ENCODE measurements at places on chromosomes 11 and 22.

DNA sequence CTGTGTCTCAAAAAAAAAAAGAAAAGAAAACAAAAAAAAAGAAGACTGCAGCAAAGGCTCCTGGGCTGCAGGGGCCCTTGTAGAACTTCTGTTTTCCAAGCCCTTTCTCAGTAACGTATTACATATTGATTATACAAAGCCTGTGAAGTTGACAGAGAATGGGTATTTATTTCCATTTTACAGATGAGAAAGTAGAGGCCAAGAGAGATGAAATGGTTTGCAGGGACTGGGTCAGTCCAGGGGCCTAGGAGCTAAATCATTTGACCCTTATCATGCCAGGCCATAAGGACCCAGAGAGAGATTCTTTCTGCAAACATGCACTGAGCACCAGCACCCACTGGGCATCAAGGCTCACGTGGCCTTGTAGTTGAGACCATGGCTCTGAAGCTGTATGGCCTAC lies 4.5 kb downstream of the PPP2R5B start:
- DNase-seq = no peak

- no peak for DNase-seq
Observed at GRCh38 chr22:19067696-19068348, 54.4 kb downstream of the DGCR2 start.

DNA sequence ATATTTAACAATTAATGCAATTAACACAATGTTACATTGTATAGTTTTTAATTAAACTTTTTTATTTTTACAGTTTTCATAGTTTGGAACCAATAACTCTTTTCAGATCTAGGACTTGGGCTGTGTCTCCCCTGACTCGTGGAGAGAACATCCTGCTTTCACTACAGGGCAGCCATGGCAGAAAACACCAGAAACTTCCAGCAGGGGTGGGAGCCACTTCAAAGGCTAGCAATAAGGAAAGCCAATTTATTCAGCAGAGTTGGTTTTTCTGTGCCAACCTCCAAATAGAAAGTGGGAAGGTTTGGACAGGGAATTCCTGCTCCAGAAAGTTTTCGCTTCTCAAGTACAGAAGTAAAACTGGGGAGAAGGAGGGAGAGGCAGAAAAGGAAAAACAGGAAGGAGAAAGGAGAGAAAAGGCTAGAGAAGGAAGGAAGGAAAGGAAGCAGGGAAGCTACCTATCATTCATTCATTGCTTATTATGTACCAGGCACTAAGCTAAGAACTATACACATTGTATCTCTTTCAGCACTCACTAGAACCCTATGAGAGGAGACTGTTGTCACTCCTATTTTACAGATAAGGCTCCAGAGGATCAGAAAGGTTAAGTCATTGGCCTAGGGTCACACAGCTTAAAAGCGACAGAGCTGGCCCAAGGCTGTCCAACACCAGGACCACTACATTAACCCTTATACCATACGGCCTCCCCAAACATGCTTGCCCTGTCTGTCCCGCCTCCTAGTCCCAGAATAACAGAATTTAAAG lies 54.8 kb upstream of the CREB3L1 start:
- DNase-seq = no peak

GRCh38 chr11:27183672-27184457 lies 143.2 kb downstream of the BBOX1 start:
- DNase-seq = peak; percentile 59

GRCh38 chr11:66543263-66544107 lies 2.4 kb downstream of the ZDHHC24 start:
- DNase-seq = peak; percentile 86

DNA sequence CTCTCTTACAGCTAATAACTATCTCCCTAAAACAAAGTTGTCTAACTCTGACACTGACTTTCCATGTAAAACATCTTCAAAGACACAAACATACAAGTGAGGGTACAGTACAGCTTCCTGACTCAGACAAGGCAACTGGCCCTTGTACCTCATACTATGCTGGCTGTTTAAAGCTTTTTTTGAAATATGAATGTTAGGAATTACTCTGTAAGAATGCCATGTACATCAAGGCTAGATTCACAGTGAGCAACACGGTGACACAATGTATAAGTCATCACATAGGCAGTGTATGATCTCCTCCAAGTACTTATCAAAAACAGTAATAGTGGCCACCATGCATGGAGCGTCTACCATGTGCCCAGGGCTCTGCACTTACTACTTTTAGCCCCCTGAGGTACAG lies 28.6 kb downstream of the ALG8 start:
- no peak for DNase-seq

DNA sequence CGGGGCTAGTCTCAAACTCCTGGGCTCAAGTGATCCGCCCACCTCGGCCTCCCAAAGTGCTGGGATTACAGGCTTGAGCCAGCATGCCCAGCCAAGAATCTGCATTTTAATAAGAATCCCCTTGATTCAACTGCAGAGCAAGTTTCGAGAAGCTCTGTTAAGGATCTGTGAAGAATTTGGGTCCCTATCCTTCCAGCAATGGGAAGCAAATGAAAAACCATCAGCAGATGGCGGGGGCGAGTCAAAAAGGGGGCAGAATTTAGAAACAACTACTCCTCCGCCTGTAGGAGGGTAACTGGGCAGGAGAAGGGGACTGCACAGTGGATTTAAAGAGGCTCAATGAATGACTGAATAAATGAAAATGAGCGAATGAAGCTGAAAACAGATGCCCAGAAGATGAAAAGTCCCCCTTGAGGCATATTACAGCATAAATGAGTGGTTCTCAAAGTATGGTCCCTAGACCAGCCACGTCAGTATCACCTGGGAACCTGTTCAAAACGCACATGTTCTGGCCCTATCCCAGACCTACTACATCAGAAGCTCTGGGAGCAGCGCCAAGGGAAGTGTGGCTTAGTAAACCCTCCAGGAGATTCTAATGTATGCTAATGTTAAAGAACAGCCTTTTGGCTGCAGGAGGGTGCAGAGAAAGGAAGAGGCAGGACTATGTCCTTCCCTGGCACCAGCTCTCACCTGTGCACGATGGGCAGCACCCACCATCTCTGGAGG lies 15.0 kb downstream of the VWCE start:
- no peak for DNase-seq

- no peak for DNase-seq
Observed at GRCh38 chr11:124611064-124611463, at the start of gene PANX3. Gene PANX3, plus strand, starts transcription at chr11:124611428. Its CDS starts 129 bp downstream, at chr11:124611557.

- no peak for DNase-seq
Observed at GRCh38 chr11:8719721-8720120, 37.1 kb downstream of the RPL27A start.

DNA sequence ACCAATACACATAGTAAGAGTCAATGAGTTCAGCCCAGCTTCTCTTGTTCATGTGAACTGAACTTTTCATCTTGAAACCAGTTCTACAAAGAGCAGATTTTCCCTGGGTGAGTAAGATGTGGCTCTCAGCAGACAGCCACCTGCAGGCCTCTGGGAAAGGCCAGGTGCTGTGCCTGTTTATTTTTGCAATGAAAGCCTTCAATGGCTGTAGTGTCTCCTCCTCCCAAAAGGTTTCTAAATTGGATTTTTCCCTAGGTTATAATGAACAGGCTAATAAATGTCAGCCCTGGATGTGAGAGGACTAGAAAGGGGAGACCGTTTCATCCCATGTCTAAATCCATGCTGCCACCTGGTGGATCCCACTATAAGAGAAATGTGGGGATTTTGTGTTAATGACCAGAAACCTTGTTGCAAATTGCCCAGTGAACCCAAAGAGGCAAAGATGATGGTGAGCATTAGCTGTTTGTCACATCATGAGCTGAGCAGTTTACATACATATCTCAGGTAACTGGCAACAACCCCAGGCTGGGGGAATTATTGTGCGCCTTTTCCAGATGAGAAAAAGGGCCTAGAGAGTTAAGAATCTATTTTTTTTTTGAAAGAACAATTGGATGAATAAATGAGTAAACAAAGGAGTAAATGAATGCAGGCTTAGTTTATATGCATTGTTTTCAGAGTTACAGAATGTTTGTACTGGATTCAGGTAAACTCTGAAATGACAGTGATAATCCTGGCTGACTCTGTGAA lies 12.7 kb downstream of the C11orf91 start:
- DNase-seq = no peak

DNA sequence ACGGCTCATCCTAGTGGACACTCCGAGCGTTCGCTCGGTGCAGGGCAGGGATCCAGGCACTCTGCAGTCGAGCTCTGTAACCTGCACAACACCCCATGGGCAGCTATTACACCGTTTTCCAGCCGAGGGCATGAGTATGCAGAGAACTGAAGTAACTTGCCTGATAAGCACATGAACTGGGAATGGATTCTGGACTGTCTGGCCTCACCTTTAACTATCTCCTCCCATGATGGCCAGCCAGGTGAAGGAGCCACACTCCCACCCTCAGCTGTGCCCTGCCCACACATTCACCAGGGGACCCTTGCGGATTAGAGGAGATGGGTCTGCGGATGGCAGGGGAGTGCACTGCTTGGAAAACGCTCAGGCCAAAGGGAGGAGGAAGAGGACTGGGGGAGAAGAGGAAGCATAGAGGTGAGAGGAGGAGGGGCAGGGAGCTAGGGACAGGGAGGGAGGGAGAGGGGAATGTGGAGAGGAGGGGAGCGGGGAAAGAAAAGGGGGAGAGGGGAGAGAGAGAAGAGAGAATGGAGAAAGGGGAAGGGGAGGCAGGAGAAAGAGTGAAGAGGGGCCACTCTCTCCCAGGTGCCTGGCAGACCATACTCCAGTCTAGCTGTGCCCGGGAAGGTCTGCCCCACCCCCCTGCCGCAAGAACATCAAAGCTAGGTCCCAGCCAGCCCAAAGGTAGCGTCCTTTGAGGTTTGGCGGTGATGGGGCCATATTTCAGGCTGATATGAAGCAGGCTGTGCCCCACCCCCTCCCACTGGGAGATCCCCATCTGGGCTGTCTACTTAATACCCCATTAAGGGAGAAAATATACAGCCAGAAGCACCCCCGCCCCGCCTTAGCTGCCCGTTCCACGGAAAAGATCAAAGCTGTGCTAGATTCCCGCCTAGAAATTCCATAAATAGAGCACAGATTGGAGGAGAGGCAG lies 33.2 kb upstream of the TCF20 start:
- no peak for DNase-seq

DNA sequence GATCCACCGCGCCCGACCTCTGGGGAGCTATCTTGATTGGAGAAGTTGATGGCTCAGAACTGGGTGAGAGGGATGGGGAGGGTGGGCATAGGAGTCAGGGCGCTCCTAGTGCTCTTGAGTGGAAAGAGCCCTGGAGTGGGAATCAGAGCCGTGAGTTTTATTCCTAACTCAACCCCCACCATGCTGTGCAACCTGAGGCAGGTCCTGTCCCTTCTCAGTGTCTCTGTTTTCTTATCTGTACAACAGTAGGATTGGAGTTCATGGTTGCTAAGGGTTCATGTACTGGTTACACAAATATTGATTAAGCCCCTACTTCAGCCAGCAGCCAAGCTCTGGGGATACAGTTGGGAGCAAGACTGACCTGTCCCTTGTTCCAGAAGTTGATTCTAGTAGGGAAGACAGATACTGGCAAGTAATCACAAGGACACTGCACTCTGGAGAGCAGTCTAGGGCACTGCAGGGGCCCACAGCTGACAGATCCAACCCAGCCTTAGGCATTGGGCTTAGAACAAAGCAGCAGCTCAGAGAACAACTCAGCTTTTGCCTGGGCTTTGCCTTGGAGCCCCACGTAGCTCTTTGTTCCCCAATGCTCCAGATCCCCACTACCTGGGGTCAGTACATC lies 12.4 kb upstream of the DAGLA start:
- DNase-seq = no peak

- no peak for DNase-seq
Observed at GRCh38 chr11:1838426-1839144, at the start of gene TNNI2. Gene TNNI2, plus strand, starts transcription at chr11:1838981. Its CDS starts 716 bp downstream, at chr11:1839697.

GRCh38 chr22:26544489-26544888 lies 32.2 kb upstream of the TFIP11 start:
- DNase-seq = no peak

DNA sequence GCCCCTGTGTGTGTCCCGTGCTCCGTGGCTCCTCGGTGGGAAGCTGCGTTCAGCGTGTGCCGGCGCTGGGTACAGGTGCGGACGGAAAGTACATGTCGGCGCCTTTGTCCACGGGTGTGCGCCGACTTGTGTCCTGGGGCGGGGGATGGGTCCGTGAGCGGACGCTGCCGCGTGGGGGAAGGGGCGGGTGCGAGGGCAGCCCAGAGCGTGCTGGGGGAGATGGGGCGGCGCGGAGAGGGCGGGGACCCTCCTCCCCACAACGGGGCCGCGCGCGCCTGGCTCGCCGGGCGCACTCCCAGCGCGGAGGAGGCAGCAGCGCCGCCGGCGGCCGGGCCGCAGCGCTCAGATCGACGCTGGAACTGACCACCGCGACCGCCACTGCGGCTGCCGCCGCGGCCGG lies 33.6 kb upstream of the RELT start:
- DNase-seq = no peak

- no peak for DNase-seq
Observed at GRCh38 chr11:72625691-72626413, 48.4 kb downstream of the PDE2A start.

GRCh38 chr11:9626496-9627394 lies 37.1 kb upstream of the SWAP70 start:
- DNase-seq = no peak

DNA sequence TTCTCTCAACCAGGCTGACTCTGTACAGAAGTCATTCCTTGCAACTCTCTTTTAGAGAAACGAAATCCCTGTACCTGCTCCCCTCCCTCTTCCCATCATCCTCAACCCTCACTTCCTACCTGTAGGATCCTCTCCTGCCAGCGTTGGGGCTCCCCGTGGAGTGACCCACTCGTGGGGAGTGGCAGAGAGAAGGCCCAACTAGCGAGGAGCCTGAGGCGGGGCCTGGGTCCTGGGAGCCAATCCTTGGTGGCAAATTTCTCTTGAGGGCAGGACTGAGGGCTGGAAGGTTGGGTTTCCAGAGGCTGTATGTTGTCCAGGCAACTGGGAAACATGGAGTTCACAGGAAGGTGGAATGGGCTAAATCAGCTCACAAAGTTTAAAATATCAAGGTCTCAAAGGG lies 10.4 kb downstream of the NHERF4 start:
- DNase-seq = no peak

- DNase-seq = peak; percentile 29
Observed at GRCh38 chr11:124724979-124725718, 14.6 kb upstream of the NRGN start.

DNA sequence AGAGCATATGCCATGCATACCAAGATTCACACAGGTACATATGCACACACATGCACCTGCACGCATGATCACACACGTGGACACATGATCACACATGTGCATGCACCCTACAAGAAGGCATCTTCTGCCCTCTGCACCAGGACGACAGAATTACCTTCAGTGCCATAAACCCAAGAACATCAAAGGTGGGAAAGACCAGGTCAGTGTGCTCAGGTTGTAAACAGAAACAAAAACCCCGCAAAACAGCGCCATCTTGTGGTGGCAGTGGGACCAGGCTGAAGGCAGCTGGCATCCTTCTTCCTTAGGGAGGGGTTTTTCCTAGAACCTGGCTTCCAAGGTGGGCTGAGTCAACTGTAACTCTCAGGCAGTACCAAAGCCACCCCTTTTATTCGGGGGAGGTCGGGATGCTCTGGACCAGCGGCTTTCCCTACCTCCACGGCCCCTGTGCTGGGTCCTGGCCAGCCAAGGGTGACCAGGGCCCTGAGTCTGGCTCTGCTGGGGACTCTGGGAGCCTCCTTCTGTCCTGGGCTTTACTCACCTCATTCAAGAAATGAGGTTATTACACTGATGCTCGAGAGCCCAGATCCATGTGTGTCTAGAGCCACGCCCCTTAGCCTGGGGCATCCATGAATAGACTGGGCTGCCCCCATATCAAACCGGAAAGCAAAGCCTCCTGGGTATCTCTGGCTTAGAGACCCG lies 69.4 kb upstream of the FGF3 start:
- DNase-seq = peak; percentile 43

Measured in Jurkat, Clone E6-1 (cell line).